Karpas-422 (cell line): ENCODE measurements at places on chromosomes 16 and 17. TPM values are rescaled to one million over a fixed set of nuclear protein-coding genes. Genes with fewer than 3 reads are reported as not detected.

The SNX20 gene
- total RNA-seq = 10.2 and 15.4 TPM in 2 replicates

The CD300LG gene
- total RNA-seq = not detected in 2 replicates

The NOXO1 gene
- not detected in 2 replicates for total RNA-seq

The WNT3 gene
- total RNA-seq = 1.2 and 2.0 TPM in 2 replicates

The SCIMP gene
- total RNA-seq = 0.67 TPM in 1 of 2 replicates, not detected in the other

The BRIP1 gene
- total RNA-seq = 8.5 and 12.6 TPM in 2 replicates

The AIPL1 gene
- not detected in 2 replicates for total RNA-seq

The GALR2 gene
- not detected in 2 replicates for total RNA-seq

The KRTAP16-1 gene
- not detected in 2 replicates for total RNA-seq

The EFCAB5 gene
- total RNA-seq = 0.07 and 2.1 TPM in 2 replicates

The TBC1D3 gene
- 2.1 and 2.8 TPM in 2 replicates for total RNA-seq

The CXCL16 gene
- 1.3 and 2.2 TPM in 2 replicates for total RNA-seq

The CCR7 gene
- total RNA-seq = not detected in 2 replicates
